ENCODE measurements at places on chromosomes 3 and 15.
A peak's percentile ranks its signal among the peaks of the same experiment; 100 is the strongest.

DNA sequence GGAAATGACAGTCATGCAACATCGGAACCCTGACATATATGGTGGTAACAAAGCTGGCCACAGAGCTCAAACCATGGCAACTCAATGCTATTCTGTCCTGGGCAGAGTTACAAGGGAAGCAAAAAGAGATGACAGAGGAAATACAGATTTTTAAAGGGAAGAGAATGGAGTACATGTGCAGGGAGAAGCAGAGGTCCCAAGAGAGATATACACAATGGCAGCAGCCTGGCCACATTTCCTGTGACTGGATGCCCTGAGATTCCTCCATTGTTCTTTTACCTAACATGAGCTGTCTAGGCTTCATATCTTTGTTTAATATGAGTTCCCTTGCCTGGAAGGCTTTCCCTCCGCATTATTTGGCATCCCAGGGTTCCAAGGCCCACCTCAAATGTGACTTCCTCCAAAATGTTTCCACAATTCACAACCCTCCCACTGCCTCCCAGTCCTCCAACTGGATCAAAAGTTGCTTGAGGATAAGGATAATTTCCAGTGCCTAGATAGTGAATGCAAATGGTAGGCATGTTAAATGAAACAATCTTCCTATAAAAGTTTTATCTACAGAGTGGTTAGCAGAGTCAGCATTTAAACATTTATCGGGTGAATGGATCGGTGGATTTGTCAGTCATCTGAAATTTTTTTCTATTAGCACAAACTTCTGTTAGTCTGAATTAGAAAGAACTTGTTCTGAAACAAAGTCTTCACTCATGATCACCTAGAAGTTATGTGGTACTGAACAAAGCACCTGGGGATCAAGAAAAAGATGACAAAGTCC is 86.2 kb downstream of the DHX30 start:
- no peak for DNase-seq

GRCh38 chr3:99012051-99012450 is 110.6 kb upstream of the DCBLD2 start:
- DNase-seq, result no peak

GRCh38 chr3:167032267-167032876 is 347.7 kb downstream of the ZBBX start:
- DNase-seq, result peak; percentile 27

- no peak for DNase-seq
Observed at GRCh38 chr3:70989174-70989573, 594.4 kb downstream of the FOXP1 start.

GRCh38 chr15:96462768-96463750 is 132.6 kb downstream of the NR2F2 start:
- DNase-seq, result no peak

GRCh38 chr15:75891895-75892294 is 11.8 kb upstream of the FBXO22 start:
- peak; percentile 23 for DNase-seq

DNA sequence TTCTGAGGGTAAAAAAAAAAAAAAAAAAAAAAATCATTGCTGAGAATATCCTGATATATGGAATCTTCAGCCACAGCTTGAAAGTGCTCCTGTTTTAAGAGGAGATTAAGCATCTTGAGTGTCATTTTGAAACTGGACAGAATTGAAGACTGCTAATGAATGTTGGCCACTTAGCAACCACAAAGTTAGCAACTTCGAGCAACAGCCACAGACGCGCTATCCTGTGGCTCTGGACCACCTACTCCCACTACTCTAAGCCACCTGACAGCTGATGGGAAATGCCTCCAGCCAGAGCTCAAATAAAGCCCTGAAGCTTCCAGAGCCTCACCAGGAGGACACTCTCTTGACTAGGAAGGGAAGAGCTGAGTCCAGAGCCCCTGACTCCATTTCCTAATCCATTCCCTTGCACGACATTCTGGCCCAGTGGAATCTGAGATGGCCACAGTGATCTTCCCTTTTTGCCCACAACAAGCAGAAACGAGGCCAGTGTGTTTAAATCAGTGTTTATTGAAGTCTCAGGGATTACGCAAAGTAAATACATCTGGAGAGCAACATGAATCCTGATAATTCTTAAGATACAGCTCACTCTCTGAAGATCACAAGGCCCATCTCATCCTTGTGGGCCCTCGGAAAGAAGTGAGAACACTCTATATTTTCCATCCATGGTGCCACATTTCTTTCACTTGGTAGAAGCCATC is 58.6 kb downstream of the TMEM212 start:
- DNase-seq, result no peak

DNA sequence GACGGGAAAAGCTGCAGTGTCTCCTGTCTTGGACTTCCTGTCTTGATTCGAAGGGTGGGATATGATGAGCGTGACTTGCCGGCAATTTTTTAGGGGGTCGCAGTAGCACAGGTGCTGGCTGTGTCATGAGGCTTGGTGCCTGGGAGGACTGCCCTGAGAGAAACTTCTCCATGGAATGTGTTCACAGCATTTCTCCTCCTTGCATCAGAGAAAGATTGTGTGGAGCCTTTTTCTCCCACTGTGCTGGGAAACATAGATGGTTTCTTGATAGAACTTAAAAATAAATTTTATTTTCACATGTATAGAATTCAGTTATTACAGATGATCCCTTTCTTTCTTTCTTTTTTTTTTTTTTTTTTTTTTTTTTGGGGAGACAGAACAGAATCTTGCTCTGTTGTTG is 121.4 kb downstream of the KLHL25 start:
- DNase-seq, result no peak

DNA sequence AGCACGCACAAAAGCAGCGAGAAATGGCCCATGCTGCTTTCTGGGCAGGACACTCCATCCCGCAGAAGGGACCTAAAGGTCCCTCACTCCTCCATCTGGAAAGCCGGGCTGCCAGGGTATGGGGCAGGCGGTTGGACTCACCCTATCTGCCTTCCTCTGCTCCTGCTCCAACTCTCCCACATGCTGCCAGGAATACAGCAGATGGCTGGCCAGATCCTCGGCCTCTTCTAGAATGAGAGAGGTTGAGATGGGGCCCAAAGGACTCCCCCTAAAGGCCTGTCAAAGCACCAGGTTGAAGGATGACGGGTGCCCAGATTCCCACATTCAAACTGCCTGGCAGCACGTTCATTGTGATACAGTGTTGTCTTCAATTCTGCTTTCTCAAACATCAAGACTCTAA is 85.1 kb upstream of the C2CD4B start:
- no peak for DNase-seq

GRCh38 chr3:188262913-188263683 is 109.1 kb downstream of the LPP start:
- no peak for DNase-seq

- DNase-seq, result no peak
Observed at GRCh38 chr3:12179441-12179840, 20.7 kb upstream of the TIMP4 start.

- no peak for DNase-seq
Observed at GRCh38 chr3:128463771-128464170, 2.9 kb downstream of the DNAJB8 start.

- DNase-seq, result no peak
Observed at GRCh38 chr3:143146486-143147274, 27.1 kb downstream of the CHST2 start.

- DNase-seq, result no peak
Observed at GRCh38 chr3:9398700-9399336, 1.4 kb downstream of the SETD5 start.

- DNase-seq, result no peak
Observed at GRCh38 chr3:5232570-5232969, 45.1 kb downstream of the EDEM1 start.

DNA sequence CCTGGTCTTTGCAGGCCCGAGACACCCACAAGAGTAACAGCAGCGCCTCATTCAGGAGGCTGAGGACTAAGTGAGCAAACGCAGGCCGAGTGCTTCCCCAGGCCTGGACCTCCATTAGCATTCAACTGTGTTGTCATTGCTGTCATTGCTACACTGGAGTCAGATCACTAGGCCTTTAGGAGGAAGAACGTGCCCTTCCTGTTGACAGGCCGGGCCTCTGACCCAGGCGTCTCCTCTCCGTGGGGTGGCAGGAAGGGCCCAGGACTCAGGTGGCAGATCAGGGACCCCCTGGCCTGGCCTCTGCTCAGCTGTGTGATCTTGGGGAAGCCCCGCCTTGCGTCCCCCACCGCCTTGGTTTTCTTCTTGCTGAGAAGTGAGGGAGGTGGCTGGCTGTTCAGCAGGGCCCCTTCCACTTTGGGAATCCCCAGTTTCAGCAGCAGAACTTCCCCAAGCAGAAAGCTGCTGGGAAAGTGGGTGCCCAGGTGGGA is 19.1 kb downstream of the ZDHHC19 start:
- peak; percentile 61 for DNase-seq

GRCh38 chr3:57078635-57079473 is 18.4 kb downstream of the SPATA12 start:
- DNase-seq, result no peak

DNA sequence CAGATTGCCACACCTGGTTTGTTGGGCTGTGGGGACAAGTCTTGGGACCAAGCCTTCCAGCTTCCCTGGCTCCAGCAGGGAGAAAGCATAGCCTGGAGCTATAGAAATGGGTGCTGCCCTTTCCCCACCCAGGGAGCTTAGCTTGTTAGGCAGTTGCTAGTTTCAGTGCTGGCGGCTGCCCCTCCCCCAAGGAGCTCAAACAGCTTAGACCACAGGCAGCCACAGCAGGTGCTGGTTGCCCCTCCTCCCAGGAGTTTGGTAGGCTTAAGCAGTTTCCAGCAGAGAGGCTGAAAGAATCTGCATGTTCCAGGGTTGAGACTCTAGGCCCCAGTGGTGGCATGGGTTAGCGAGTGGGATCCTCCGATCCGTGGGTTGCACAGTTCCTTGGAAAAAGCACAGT is 889.7 kb downstream of the IGSF11 start:
- no peak for DNase-seq

DNA sequence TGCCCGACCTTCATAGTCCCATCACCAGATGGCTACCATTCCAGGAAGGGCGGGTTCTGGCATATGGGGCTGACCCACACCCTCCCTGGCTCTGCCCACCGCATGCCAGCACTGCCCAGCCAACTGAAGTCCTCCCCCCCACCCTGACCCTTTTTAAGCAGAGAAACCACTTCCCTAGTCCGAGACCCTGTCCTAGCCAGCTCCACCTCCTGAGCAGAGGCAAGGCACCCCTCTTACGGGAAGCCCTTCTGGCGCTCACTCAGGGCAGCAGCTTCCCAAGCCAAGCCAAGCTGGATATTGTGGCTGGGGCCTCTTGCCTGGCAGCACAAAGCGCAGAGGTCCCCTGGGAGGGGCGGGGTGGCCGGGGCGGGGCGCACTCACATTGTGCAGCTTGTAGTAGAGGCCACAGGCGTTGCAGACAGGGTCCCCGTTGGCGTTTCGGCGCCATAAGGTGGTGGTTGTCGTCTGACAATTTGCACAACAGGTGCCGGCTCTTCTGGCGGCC is 11.5 kb downstream of the GATA2 start:
- no peak for DNase-seq

DNA sequence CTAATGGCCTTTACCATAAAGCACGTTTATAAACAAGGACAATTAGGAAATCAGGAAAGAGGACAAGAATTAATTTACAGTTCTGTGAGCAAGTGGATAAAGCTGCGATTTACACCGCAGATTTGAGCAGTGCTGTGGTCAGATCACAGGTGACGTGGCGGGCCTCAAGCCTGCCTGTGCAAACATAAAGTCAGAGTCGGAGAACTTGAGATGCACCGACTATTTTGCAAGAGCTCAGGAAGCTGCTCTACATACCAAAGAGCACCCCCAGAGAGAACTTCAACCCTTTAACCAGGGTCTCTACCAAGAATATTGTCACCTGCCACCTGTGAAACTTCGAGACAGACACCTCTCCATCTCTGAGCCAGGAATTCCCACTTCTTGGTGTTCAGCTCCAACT is 35.7 kb downstream of the MECOM start:
- DNase-seq, result no peak

- DNase-seq, result no peak
Observed at GRCh38 chr15:96948981-96949380, 618.5 kb downstream of the NR2F2 start.

DNA sequence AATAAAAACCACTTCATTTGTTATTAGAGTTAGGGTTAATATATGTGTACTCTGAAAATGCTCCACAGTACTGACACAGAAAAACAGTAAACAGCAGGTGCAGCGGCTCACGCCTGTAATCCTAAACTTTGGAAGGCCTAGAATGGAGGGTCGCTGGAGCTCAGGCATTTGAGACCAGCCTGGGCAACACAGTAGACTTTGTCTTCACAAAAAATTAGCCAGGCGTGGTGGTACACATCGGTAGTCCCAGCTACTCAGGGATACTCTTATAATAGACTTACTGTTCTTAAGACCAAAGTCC is 40.3 kb downstream of the UACA start:
- no peak for DNase-seq

DNA sequence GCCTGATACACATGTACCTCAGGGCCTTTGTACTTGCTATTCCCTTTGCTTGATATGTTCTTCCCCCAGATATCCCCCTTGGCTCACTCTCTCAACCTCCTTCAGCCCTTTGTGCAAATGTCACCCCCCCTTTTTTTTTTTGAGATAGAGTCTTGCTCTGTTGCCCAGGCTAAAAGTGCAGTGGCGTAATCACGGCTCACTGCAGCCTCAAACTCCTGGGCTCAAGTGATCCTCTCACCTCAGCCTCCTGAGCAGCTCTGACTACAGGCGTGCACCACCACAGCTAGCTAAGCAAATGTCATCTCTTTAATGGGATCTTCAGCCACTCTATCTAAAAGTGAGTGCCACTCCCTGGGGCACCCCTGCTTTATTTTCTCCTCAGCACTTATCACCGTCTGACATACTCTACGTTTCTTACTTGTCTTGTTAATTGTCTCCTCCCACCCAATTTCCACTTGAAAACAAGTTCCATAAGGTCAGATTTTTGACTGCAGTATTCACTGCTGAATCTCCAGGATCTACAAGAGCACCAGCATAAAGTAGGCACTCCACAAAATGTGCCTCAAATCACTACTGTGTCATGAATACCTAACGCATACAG is 14.6 kb downstream of the IP6K2 start:
- peak; percentile 70 for DNase-seq

DNA sequence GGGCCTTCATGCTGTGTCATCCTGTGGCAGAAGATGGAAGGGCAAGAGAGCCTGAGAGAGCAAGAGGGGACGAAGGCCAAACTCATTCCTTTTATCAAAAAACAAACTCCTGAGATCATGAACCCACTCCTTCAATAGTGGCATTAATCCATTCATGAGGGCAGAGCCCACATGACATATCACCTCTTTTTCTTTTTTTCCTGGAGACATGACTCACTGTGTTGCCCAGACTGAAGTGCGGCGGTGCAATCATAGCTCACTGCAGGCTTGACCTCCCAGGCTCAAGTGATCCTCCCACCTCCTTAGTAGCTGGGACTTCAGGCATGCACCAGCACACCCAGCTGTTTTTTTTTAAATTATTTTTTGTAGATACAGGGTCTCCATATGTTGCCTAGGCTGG is 92.0 kb upstream of the RNU6-1 start:
- DNase-seq, result no peak
